ENCODE measurements at places on chromosomes 1 and 21.

- no peak for DNase-seq
Measured at GRCh38 chr1:244349581-244350001, 102.1 kb downstream of the ADSS2 start.

DNA sequence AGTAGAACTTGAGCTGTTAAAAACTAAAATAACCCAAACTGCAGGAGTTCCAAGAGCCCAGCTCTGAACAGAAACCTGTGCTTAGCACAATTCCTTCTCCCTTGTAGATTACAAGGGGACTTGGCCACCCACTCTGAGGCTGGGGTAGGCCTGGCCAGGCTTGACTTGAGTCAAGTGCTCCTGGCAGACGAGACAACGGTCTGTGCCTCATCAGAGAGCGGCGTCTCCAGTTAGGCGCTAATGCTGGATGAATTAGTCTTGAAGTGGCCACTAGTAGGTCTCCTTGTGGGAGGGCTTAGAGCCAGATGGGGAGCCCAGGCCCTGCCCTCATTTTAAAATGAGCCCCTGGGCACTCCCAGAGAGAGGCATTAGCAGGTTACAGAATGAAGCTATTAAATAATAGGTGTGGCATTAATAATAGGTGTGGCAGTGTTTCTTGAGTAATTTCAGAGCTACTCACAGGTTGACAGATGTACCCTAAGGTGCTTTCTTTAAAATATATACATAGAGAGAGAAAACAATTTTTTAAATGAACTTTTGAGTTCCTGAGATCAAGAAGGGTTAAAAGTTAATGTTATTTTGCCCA, 1.1 kb downstream of the EEIG2 start:
- DNase-seq, result peak; percentile 36

- DNase-seq, result no peak
Measured at GRCh38 chr1:54365398-54365797, 40.8 kb downstream of the SSBP3 start.

- no peak for DNase-seq
Measured at GRCh38 chr1:21638531-21639341, 30.4 kb downstream of the RAP1GAP start.
